Lung (tissue), 17 donors: ENCODE measurements at places on chromosomes 3 and 15. TPM values are rescaled to one million over a fixed set of nuclear protein-coding genes. Genes with fewer than 3 reads are reported as not detected.

GRCh38 chr3:66486646-66487045 is 14.2 kb downstream of the LRIG1 start:
- peak; percentile 71 for DNase-seq

Gene EPB42
- total RNA-seq: 11.1 TPM

- DNase-seq: no peak
Measured at GRCh38 chr3:99549957-99550603, 88.3 kb upstream of the COL8A1 start.

Gene GJD2
- total RNA-seq: not detected

Gene SLC27A2
- 5.9 TPM for total RNA-seq

- DNase-seq: no peak
Measured at GRCh38 chr3:154139996-154140436, 18.8 kb downstream of the ARHGEF26 start.

- no peak for DNase-seq
Measured at GRCh38 chr15:68218331-68218730, 11.2 kb downstream of the CLN6 start.

Gene SLC9C1
- total RNA-seq: 0.28 TPM

Gene SEMA6D
- 64.5 TPM for total RNA-seq

Gene HES1
- 30.8 TPM for total RNA-seq

DNA sequence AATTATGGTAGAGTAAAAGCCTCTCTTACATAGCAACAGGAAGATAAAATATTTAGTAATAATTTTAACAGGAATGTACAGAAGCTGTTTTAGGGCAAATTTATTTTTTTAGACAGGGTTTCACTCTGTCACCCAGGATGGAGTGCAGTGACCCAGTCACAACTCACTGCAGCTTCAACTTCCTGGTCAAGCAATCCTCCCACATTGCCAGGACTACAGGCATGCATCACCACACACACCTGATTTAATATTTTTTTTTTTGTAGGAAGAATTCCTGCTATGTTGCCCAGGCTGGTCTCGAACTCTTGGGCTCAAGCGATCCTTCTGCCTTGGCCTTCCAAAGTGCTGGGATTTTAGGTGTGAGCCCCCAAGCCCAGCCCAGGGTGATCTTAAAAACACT is 61.1 kb downstream of the PCCB start:
- no peak for DNase-seq

DNA sequence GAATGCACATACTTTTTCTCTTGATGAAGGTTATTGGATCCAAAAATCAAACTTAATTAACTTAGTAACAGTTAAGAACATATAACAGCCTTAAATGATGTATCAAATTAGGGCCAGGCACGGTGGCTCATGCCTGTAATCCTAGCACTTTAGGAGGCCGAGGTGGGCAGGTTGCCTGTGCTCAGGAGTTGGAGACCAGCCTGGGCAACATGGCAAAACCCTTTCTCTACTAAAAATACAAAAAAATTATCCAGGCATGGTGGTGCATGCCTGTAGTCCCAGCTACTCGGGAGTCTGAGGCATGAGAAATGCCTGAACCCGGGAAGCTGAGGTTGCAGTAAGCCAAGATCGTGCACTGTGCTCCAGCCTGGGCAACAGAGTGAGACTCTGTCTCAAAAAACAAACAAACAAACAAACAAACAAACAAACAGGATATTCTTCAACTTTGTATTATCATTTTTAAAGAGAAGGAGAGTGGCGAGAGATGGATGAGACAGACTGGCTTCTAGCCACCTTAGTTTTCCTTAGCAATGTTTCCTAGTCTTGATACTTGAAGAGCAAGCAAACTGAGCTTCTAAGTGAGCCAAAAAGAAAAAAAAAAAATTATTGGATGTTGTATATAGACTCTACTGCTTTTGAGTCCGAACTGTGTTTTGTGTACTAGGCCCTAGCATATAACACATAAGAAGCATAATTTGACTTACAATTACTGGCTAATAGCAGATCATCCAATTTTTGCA is 13.8 kb downstream of the SPRED1 start:
- DNase-seq: peak; percentile 90

GRCh38 chr15:99421172-99421656 is 144.6 kb upstream of the MEF2A start:
- no peak for DNase-seq

DNA sequence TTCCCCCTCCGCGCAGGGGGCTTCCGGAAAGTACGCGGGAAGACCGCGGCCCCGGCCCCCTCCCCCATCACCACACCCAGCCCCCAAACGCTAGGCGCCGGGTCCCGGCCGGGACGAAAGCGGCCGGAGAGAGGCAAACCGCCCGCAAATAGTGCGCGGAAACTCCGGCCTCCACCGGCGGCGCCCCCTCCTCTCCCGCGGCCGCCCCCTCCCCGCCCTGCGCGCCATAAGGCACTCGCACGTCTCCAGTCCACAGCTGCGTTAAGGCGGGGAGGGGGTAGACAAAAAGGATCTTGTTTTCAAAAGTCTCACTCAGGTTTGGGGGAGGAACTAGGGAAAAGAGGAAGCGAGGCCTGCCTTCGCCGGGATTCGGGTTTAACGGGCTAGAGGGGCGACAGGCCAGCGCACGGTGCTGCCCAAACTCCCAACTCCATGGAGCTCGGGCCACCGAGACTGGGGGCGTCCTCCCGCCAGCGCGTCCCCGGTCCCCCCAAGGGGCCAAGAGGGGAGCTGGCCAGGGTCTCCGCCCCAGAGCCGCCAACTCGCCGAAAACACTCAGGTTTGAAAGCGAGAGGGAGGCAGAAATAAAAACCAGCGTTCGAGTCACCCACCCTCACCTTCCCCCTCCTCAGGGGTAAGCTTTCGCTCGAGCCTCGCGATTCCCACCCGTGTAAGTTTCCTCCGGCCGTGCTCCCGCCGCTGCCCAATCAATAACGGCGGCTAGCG is 1.8 kb downstream of the ANP32A start:
- peak; percentile 77 for DNase-seq

GRCh38 chr3:147472846-147473245 is 63.7 kb downstream of the ZIC1 start:
- DNase-seq: no peak

- no peak for DNase-seq
Measured at GRCh38 chr15:70308735-70309434, 211.2 kb upstream of the TLE3 start.

- peak; percentile 83 for DNase-seq
Measured at GRCh38 chr15:40069178-40070165, 30.5 kb upstream of the SRP14 start.

Gene CISH
- total RNA-seq: 50.2 TPM

- no peak for DNase-seq
Measured at GRCh38 chr15:81170511-81170910, 26.2 kb upstream of the IL16 start.

DNA sequence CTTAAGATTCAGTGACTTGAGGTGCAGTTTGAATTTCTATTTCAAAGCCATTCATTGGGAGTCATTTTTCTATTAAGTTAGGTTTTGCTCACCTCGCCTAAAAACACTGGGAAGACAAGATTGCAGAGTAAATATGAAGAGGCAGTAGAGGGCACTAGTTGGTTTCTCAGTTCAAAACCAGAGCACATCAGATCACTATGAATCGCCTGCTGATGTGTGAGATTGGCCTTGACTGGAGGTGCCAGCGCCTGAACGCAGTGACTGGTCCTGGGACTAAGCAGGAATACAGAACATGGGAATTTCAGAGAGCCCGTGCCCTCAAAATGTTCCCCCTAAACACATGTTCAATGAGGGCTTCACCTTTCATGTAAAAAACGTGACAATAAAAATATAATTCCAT is 229.0 kb downstream of the ITPR1 start:
- DNase-seq: no peak

DNA sequence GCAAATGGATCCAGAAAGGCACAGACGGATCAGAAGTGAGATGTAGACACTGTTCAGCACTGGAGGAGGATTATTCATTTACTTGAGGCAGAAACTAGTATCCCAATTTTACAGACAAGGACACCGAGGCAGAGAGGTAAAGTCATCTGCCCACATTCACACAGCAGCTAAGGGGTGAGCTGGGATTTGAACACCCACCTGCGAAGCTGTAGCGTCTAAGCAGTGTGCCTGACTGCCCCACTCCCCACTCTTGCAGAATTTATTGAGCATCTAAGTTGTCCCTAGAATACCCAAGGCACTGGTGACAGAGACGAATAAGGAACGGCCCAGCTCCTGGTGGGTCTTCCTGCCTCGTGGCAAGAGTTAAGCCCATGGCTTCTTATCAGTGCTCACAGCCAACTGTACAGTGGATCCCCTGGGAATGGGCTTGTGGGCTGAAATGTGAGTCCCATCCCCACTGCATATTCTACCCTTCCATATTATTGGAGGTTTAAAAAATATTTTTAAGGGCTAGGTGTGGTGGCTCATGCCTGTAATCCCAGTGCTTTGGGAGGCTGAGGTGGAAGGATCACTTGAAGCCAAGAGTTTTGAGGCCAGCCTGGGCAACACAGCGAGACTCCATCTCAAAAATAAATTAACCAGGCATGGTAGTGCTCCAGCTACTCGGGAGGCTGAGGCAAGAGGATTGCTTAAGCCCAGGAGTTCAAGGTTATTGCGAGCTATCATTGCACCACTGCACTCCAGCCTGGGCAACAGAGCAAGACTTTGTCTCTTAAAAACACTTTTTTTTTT is 77.6 kb downstream of the IQSEC1 start:
- no peak for DNase-seq

- DNase-seq: no peak
Measured at GRCh38 chr3:191476066-191476772, 15.3 kb downstream of the PYDC2 start.

Gene CASR
- total RNA-seq: not detected

Gene ZNF502
- total RNA-seq: 7.6 TPM

Gene TGFBR2
- total RNA-seq: 198 TPM

- DNase-seq: no peak
Measured at GRCh38 chr3:58135712-58136543, 74.8 kb downstream of the DNASE1L3 start.

- DNase-seq: peak; percentile 51
Measured at GRCh38 chr3:188432802-188433520, 279.0 kb downstream of the LPP start.

DNA sequence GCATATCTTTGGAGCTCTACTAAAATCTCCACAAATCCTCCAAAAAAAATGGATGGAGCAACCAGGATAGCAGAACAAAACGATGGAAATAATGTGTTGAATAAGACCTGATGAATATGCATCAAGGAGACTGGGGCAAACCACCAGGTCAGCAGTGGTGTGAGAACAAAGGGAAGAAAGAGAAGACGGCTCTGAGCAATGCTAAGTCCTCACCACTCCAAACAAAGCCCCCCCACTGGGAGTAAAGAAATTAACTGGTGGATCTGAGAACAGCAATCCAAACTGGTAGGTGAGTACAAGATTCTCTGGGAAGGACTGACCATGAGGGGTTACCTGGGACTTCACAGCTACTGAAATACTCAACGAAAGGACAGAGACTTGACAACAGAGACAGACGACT is 977.3 kb downstream of the TBL1XR1 start:
- no peak for DNase-seq

GRCh38 chr3:191901741-191902140 is 440.8 kb downstream of the PYDC2 start:
- DNase-seq: no peak

Gene ZNF660
- 3.7 TPM for total RNA-seq

Gene RHCG
- total RNA-seq: not detected

- no peak for DNase-seq
Measured at GRCh38 chr3:86815880-86816279, 175.1 kb downstream of the VGLL3 start.

- no peak for DNase-seq
Measured at GRCh38 chr15:89167267-89168176, 53.9 kb downstream of the RLBP1 start.

- DNase-seq: no peak
Measured at GRCh38 chr3:52433996-52434479, 10.9 kb downstream of the SEMA3G start.

Gene TTLL13
- total RNA-seq: 1.4 TPM

Gene TMEM207
- not detected for total RNA-seq

DNA sequence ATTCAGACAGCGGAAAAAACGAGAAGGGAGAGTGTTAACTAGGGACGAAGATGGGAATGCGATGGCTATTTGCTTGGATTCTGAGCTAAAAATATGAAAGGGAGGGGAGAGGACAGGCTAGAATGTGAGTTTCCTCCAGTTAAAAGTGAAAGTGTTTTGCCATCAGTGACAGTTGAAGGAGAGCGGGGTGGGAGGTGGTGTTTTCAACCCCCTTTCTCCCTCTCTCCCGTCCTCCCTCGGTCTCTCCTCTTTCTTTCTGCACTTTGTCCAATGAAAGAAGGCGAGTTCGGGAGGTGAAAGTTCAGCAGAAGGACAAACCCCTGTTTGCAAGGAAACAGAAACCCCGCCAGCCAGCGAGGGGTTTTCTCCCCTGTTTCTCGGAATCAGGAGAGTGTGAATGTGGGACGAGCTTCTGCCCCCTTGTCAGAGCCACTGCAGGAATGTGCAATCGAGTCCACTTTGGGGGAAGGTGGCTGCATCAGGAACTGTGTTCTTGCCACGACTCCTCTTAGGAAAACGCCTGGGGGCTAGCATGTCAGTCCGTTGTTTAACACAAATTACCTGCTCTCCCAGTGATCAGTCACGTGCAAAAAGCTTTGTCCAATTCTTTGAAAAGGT is 975 bp upstream of the FOXP1 start:
- peak; percentile 78 for DNase-seq

- DNase-seq: no peak
Measured at GRCh38 chr3:111768571-111769100, 90.4 kb upstream of the PHLDB2 start.

Gene NANOGP8
- 0.88 TPM for total RNA-seq

Gene TMC3
- not detected for total RNA-seq

- DNase-seq: peak; percentile 70
Measured at GRCh38 chr3:78734048-78734637, 1033.7 kb downstream of the ROBO1 start.

DNA sequence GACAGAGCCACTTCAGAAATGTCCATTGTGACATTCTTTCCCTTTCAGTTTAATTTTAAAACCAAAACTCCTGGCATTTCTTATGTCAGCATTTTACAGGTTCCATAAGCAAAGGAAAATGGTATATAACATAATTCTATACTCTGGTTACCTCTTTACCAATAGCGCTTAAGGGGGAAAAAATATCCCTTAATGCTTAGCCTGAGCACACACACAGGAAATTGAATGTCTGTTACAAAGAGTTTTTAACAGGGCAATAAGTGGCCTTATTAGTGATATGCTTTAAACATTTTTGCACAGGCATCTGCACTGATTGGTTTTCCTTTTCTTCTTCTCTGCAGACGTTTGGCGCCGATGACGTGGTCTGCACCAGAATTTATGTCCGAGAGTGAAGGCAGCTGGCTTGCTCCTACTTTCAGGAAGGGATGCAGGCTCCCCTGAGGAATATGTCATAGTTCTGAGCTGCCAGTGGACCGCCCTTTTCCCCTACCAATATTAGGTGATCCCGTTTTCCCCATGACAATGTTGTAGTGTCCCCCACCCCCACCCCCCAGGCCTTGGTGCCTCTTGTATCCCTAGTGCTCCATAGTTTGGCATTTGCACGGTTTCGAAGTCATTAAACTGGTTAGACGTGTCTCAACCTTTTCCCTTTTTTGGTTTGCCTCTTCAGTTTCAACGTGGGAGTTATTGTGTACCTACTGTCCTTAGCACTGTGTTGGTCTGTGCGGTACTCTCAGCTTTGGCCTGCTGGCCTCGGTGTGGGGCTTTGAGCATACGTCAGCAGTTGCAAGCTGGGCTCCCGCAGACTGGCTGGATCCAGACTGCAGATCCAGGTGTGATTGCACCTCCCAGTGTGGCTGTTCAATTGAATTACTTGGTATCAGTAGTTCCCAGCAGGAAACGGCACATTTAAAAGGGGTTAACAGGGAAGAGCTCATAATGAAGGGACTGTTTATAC is 7.7 kb downstream of the CRABP1 start:
- DNase-seq: peak; percentile 56

Gene IQCF5
- not detected for total RNA-seq

Gene CLDN18
- total RNA-seq: 316 TPM
